Activated T-helper 2 cell treated with anti-CD3 and anti-CD28 coated beads, Interferon-gamma antibody, Interleukin-2, Interleukin-4, amounts not matched to agents 10 μg/mL and 5 μg/mL and 100 μg/mL, durations not matched to agents 14 hours and 24 hours and 36 hours (primary cell): ENCODE measurements at places on chromosomes 11 and 22. TPM values are rescaled to one million over a fixed set of nuclear protein-coding genes. Genes with fewer than 3 reads are reported as not detected.

DNA sequence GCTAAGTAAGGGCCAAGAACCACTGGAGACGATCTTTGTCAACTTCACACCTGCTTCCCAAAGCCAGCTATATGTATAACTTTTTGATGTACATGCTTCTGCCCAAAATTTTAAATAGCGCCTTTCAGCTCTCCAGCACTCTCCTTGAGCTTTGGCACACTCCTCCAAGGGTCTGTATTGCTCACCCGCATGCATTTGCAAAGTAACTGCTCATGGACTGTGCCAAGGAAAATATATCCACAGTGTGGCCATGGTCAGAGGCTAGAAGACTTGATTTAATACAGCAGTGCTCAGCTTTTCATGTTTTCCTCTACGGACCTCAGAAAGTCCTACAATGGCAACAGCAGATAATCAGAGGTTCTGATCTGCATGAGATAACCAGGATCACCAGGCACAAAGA lies 550.1 kb downstream of the SOX6 start:
- H3K27ac ChIP-seq: no peak overlapping the region
- no peak for DNase-seq
- no peaks in the 10 kb centered on the region for H3K27me3 ChIP-seq
- peaks cover 18% of the 10 kb centered on the region for H3K4me1 ChIP-seq
- H3K36me3 ChIP-seq: no peaks in the 10 kb centered on the region

ARHGAP20 gene
- total RNA-seq: not detected in 2 replicates

- no peak for DNase-seq
- peaks cover 8% of the 10 kb centered on the region for H3K27me3 ChIP-seq
- H3K4me3 ChIP-seq: no peak overlapping the region
- H3K4me1 ChIP-seq: no peaks in the 10 kb centered on the region
- H3K27ac ChIP-seq: no peak overlapping the region
Observed at GRCh38 chr11:35923452-35923851, 20.4 kb upstream of the LDLRAD3 start.

ADORA2A gene
- 20.2 and 23.8 TPM in 2 replicates for total RNA-seq

GRCh38 chr11:125347261-125347585 lies 148.8 kb downstream of the FEZ1 start:
- H3K4me3 ChIP-seq: no peak overlapping the region
- no peak overlapping the region for H3K27ac ChIP-seq
- no peaks in the 10 kb centered on the region for H3K4me1 ChIP-seq
- peaks cover 3% of the 10 kb centered on the region for H3K27me3 ChIP-seq

DNA sequence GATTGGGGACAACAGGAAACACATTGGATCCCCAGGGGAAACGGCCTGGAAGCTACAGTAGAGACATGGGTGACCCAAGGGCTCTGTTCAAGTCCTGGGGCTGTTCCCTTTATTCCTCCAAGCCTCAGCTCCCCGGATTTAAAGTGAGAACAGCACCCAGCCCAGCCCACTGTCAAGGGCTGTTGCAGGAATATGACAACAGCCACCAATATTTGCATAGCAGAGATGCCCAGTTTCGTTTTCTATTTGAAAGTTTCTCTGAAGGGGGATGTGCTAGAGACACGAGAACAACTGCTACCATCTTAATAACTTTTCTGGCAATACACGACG lies 81.1 kb upstream of the WNT7B start:
- H3K4me1 ChIP-seq: peaks cover 30% of the 10 kb centered on the region
- H3K4me3 ChIP-seq: peak overlapping the region; percentile 37
- peak overlapping the region; percentile 60 for H3K27ac ChIP-seq
- DNase-seq: peak; percentile 34
- H3K36me3 ChIP-seq: peaks cover 2% of the 10 kb centered on the region

DNA sequence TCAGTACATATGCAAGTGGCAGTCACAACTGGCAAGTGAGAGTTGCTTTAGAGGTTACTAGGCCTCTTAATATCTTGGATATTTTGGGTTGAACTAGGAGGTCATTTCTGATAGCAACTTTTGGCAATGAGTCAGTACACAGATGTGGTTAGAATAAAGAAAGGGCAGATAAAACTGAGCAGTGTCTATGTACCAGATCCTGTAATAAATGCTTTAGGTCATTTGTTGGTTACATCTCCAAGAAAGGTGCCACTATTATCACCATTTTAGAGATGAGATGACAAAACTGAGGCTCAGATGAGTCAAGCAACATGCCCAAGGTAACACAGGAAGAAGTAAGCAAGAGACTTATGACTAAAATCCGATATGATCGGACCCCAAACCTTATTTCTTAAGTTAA lies 25.0 kb downstream of the MAML2 start:
- H3K4me3 ChIP-seq: no peak overlapping the region
- H3K36me3 ChIP-seq: peaks cover 58% of the 10 kb centered on the region
- H3K27ac ChIP-seq: peak overlapping the region; percentile 36
- H3K4me1 ChIP-seq: peaks cover 51% of the 10 kb centered on the region
- no peak for DNase-seq

DNA sequence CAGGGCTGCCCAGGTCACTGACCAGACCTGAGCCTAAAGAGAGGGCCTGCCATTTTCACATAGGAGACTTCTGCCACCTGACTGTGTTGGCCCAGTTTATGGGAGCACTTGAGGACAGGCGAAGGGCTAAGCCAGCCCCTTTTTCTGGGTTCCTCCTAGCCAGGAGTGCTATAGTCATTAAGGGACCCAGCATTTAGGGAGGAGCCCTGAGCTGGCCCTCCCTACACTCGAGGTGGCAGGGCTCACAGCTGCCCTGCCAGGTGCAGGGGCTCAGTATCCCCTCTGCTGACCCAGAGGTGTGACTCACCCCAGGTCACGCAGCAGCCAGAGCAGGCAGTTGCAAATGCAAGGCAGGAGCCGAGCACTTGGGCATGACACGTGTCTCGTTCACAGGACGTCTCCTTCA lies 86.3 kb upstream of the CRYBB3 start:
- H3K4me1 ChIP-seq: peaks cover 16% of the 10 kb centered on the region
- H3K27ac ChIP-seq: no peak overlapping the region
- no peaks in the 10 kb centered on the region for H3K27me3 ChIP-seq
- H3K4me3 ChIP-seq: no peak overlapping the region

OR52M1 gene
- total RNA-seq: not detected in 2 replicates

- no peak overlapping the region for H3K27ac ChIP-seq
- H3K4me1 ChIP-seq: no peaks in the 10 kb centered on the region
- H3K36me3 ChIP-seq: no peaks in the 10 kb centered on the region
- no peak overlapping the region for H3K4me3 ChIP-seq
- peaks cover 3% of the 10 kb centered on the region for H3K27me3 ChIP-seq
Observed at GRCh38 chr22:39289533-39289932, 29.9 kb downstream of the RPL3 start.

TCIRG1 gene
- total RNA-seq: 148 and 154 TPM in 2 replicates

NLRP14 gene
- 0.28 and 0.39 TPM in 2 replicates for total RNA-seq

GRCh38 chr22:45760682-45761081 lies 89.0 kb downstream of the ATXN10 start:
- H3K4me3 ChIP-seq: no peak overlapping the region
- H3K27ac ChIP-seq: no peak overlapping the region
- no peaks in the 10 kb centered on the region for H3K27me3 ChIP-seq
- DNase-seq: no peak

DNA sequence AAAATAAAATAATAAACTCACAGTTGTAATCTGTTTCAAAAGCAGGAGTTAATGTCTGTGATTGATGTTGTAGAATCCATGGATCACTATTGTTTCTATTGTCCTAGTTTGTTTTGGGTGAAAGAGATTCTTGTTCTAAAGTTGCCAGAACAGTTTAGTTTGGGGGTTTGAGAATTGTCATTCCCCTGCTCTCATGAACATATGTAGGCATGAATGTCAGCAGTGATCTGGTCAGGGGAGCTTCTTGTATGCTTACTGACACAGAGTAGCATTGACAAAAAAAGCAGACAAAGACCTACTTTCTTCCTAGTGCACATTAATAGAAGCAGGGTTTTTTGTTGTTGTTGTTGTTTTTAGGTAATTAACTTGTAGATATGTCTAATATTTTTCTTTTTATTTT lies 38.6 kb downstream of the ARHGAP1 start:
- no peaks in the 10 kb centered on the region for H3K4me1 ChIP-seq
- H3K36me3 ChIP-seq: peaks cover 55% of the 10 kb centered on the region
- no peak for DNase-seq
- H3K4me3 ChIP-seq: no peak overlapping the region

- DNase-seq: no peak
- no peak overlapping the region for H3K4me3 ChIP-seq
- peaks cover 9% of the 10 kb centered on the region for H3K27me3 ChIP-seq
- H3K36me3 ChIP-seq: no peaks in the 10 kb centered on the region
- no peak overlapping the region for H3K27ac ChIP-seq
Observed at GRCh38 chr11:76834151-76834550, 26.6 kb upstream of the ACER3 start.

DNA sequence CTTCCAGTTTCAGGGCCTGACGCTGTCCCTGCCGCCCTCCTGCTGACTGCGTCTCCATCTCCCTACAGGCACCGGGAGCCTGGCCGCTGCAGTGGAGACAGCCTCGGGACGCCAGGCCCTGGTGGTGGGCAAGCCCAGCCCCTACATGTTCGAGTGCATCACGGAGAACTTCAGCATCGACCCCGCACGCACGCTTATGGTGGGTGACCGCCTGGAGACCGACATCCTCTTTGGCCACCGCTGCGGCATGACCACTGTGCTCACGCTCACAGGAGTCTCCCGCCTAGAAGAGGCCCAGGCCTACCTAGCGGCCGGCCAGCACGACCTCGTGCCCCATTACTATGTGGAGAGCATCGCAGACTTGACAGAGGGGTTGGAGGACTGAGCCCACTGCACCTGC lies 7.0 kb downstream of the PDXP start:
- H3K27me3 ChIP-seq: no peaks in the 10 kb centered on the region
- H3K27ac ChIP-seq: no peak overlapping the region
- no peak for DNase-seq
- H3K4me1 ChIP-seq: peaks cover 23% of the 10 kb centered on the region
- H3K4me3 ChIP-seq: no peak overlapping the region
- H3K36me3 ChIP-seq: peaks cover 32% of the 10 kb centered on the region

OSM gene
- 148 and 152 TPM in 2 replicates for total RNA-seq

LIF gene
- total RNA-seq: 919 and 932 TPM in 2 replicates

DNA sequence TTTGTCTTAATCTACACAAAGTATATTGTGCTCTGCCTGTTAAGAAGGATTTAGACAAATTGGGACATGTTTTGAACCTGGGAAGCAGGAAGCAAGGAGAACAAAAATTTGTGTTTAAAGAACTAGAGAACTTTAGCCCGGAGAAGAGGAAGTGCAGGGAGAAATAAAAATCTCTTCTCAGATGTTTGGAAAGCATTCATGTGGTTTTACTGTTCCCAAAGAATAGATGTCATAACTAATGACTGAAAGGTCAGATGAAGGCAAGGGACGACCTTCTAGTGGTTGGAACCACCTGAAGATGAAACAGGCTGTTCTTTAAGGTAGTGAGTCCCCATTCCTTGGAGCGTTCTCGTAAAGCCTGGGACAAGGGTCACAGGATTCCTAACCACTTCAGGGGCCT lies 38.3 kb downstream of the IRAG1 start:
- no peak for DNase-seq
- H3K36me3 ChIP-seq: no peaks in the 10 kb centered on the region
- H3K27ac ChIP-seq: no peak overlapping the region
- no peak overlapping the region for H3K4me3 ChIP-seq
- H3K4me1 ChIP-seq: peaks cover 31% of the 10 kb centered on the region

DNA sequence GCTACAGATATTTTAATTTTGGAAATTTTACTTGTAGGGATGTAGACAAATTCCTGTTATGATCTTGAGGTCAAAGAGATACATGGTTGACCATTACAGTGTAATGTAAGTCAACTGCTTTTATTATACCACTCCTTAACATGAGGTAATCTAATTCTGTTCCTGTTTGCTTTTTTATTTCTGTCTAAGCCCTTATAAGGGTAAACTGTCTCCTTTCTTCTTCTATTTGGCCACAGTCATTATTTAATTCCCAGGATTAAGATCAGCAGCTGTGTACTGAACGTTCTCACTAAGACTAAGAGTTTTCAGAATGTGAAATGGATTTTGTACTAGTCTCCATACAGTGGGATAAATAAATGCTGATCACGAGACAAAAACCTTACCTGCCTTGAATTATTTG lies 32.8 kb downstream of the C2CD3 start:
- H3K36me3 ChIP-seq: peaks cover 34% of the 10 kb centered on the region
- no peaks in the 10 kb centered on the region for H3K27me3 ChIP-seq
- no peak overlapping the region for H3K4me3 ChIP-seq
- no peak for DNase-seq

C11orf97 gene
- total RNA-seq: not detected in 2 replicates

COX8A gene
- 312 and 326 TPM in 2 replicates for total RNA-seq

DNA sequence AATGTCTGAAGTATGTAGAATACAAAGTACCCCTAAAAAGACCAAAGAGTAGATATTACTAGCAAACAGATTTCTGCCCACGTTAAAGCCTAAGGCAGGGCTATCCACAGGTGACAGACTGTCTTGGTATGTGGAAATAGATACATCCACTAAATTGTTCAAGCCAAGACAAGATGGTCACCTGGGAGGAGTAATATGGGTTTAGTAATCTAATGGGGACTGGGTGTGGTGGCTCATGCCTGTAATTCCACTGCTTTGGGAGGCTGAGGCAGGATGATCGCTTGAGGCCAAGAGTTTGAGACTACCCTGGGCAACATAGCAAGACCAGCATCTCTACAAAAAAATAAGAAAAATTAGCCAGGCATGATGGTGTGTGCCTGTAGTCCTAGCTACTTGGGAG lies 7.5 kb downstream of the SGSM3 start:
- H3K4me3 ChIP-seq: no peak overlapping the region
- DNase-seq: no peak
- H3K27ac ChIP-seq: no peak overlapping the region
- peaks cover 16% of the 10 kb centered on the region for H3K36me3 ChIP-seq
- peaks cover 24% of the 10 kb centered on the region for H3K4me1 ChIP-seq

- H3K36me3 ChIP-seq: no peaks in the 10 kb centered on the region
- peaks cover 18% of the 10 kb centered on the region for H3K27me3 ChIP-seq
- H3K4me3 ChIP-seq: no peak overlapping the region
- no peaks in the 10 kb centered on the region for H3K4me1 ChIP-seq
Observed at GRCh38 chr11:113998574-113998973, 23.7 kb downstream of the HTR3A start.

DNA sequence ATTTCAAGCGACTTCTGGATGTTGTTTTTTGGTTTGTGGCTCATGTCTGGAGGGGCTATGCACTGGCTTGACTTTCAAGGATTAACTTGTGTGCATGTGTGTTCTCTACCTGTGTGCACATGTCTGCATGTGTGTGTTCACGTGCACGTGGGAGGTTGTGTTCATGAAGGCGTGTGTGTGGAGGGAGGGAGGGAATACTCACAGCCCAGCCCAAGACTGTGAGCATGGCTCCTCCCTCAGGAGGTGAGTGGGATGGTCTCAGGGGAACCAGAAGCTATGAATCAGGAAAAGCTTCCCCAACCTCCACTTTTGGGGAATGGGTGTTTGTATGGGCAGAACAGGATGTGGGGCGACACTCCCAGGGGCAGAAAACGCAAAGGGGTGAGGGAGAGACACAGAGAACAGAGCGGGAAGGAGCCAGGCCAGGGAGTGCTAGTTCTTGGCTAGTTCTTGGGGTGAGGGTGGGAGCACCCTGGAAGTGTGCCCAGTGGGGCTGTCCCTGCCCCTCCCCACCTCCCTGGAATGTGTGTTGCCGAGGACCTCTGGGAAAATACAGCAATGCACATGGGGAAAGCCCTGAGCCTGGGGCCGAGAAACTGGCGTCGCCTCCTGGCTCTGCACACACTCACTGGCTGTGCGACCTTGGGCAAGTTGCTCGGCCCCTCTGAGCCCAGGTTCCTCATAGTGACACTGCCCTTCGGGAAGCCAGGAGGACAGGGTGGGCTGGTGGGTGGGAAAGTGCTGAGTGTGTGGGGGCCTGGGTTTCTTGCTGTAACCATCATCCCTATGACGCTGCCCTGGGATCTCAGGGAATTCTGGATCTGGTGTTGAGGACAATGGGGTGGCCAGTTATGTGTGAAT lies 16.9 kb upstream of the ALX4 start:
- H3K4me3 ChIP-seq: no peak overlapping the region
- H3K27ac ChIP-seq: no peak overlapping the region
- no peaks in the 10 kb centered on the region for H3K36me3 ChIP-seq
- H3K27me3 ChIP-seq: peaks cover 66% of the 10 kb centered on the region

GRCh38 chr22:44668190-44668885 lies 33.7 kb upstream of the PRR5 start:
- no peaks in the 10 kb centered on the region for H3K36me3 ChIP-seq
- H3K27me3 ChIP-seq: peaks cover 1% of the 10 kb centered on the region
- H3K4me1 ChIP-seq: peaks cover 52% of the 10 kb centered on the region
